Stimulated activated naive CD8-positive, alpha-beta T cell treated with anti-CD3 and anti-CD28 coated beads, Interleukin-15, amount 100 ng/mL, for 72 hours (primary cell): ENCODE measurements at places on chromosomes 2 and 18.

GRCh38 chr18:69580107-69580506, 179.4 kb downstream of the DOK6 start:
- DNase-seq = no peak

DNA sequence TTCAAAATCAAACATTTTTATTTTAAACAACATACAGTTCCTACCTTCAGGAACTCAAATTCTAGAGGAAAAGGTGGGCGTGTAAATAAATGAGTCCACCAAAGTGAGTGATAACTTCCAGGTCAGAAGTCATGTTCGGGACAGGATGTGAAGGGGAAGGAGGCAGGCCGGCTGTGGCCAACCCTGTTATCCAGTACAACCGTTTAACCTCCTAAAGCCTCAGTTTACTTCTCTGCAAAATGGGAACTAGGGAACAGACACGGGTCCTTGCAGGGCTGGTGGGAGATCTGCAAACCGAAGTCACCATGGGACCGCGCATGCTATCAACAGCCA, 373 bp downstream of the EIPR1 start:
- peak; percentile 57 for DNase-seq

- no peak for DNase-seq
These were observed 16.4 kb upstream of the KCNG3 start for GRCh38 chr2:42510191-42510590.

- no peak for DNase-seq
These were observed at the start of gene B3GNT7 for GRCh38 chr2:231395188-231396057. Gene B3GNT7 (plus strand): TSS chr2:231395710. CDS start chr2:231395804, 94 bp downstream.

GRCh38 chr2:152054593-152054992, 44.3 kb downstream of the CACNB4 start:
- no peak for DNase-seq

GRCh38 chr18:9517869-9518268, 42.6 kb downstream of the RALBP1 start:
- DNase-seq = no peak

- no peak for DNase-seq
These were observed 476.7 kb downstream of the TXNL1 start for GRCh38 chr18:56161566-56162260.

DNA sequence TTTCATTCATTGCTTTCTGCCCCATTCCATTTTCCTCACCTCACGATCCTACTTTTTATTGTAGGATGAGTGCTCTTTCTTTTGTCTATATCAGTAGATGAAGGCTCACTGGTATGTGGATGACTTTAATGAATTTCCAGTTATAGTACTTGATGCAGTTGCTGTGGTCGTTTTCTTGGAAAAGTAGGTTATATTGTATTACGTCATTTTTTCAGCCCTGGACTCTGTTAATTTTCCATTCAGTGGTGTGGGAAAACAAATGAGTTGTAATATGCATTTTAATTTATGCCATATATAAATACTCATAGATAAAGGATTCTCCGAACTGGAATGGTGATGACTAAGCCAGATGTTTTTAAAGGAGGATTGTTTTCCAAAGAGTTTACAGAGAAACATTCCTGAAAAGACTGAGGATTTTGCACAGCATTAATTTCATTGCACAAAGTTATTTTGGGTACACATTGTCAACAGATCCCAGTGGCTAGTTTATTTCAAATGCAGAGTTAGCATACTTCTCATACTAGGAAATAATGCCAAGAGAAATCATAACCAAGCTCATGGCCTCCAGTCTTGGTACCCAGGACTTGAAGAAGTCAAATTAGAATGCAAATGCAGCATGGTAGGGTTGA, 189.7 kb downstream of the PAX3 start:
- DNase-seq = no peak

- no peak for DNase-seq
These were observed 30.8 kb downstream of the TWSG1 start for GRCh38 chr18:9365406-9365805.

- no peak for DNase-seq
These were observed 340.2 kb upstream of the HNRNPA3 start for GRCh38 chr2:176872406-176872805.

DNA sequence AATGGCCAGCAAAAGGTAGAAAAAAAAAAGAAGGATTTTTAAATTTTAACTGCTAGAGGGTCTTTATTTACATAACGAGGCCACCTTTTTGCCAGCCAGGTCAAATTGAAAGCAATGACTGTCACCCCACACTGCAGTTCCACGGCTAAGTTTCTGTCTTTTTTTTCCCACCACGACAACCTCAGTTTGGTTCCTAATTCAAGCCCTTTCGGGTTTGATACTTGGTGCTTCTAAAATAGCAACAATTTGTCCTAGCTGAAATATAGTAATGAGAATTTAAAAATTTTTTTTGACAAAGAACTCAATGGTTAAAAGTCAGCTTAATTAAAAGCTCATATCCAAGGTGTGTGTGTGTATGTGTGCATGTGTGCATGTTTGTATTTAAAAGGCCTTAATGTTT, 16.4 kb upstream of the NMS start:
- no peak for DNase-seq

- DNase-seq = no peak
These were observed 342.0 kb downstream of the TXNL1 start for GRCh38 chr18:56296381-56296780.

GRCh38 chr2:516944-517343, 160.3 kb downstream of the TMEM18 start:
- no peak for DNase-seq

- no peak for DNase-seq
These were observed 37.0 kb upstream of the CLASP1 start for GRCh38 chr2:121686218-121686617.
